ENCODE measurements at places on chromosomes 13 and 19. TPM values are rescaled to one million over a fixed set of nuclear protein-coding genes. Genes with fewer than 3 reads are reported as not detected.
A peak's percentile ranks its signal among the peaks of the same experiment; 100 is the strongest.

- no peak for DNase-seq
These were observed 17.1 kb upstream of the ZNF841 start for GRCh38 chr19:52112624-52113023.

DNA sequence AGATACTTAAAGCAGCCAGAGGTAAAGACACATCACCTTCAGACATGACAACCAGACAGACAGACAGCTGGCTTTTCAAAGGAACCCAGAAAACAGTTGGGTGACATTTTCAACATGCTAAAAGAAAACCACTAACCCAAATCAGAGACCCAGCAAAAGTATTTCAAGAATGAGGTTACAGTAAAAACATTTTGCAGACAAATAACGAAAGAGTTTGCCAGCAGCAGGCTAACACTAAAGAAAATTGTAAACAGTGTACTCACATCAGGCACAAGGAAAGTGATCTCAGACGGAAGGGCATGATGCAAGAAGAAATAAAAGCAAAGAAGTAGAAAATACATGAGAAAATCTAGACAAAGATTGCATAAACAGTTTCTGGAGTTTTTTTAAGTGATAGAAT is 46.4 kb downstream of the AP1M1 start:
- DNase-seq: no peak

The GPX4 gene
- 213 TPM for polyA plus RNA-seq

The ZNF177 gene
- polyA plus RNA-seq: 11.8 TPM

The PALM gene
- 45.3 TPM for polyA plus RNA-seq

DNA sequence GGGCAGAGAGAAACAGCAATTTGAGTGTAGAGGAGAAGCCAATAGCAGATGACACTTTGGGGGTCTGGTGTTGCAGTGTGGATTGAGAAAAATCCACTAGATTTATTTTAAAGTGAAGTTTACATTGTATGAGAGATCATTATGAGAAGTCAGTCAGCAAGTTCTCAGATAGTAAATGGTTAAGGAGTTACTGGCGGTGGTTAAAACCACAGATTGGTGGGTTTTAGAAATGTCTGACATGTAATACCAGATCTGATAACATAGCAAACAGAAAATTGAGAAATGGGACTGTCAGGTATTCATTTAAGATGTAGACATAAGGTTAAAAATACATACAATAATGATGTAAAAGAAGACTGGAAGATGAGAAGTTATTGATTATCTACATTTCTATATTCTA is 7.2 kb downstream of the ABHD13 start:
- no peak for DNase-seq

The ATP4B gene
- polyA plus RNA-seq: not detected

DNA sequence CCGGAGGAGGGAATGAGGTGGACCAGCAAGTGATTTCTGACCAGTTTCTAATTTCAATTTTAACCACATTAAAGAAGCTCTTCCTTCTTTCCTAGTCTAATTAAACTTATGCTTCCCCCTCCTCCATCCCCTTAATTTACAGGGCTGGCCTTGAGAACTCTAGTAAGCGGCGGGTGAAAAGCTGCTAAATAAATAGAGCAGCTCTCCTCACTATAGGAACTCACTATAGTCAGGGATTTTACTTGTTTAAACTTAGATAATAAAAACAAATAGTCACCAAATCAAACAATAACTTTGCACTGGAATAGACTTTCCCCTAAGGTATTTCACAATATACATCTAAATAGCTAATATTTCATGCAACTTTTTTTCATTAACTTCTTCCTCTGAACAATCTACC is 1838.2 kb upstream of the PRR20A start:
- DNase-seq: no peak

GRCh38 chr13:70817576-70817975 is 709.3 kb upstream of the KLHL1 start:
- no peak for DNase-seq

GRCh38 chr13:99472122-99472440 is 29.2 kb upstream of the TM9SF2 start:
- DNase-seq: no peak

The ZNF837 gene
- polyA plus RNA-seq: 2.7 TPM

DNA sequence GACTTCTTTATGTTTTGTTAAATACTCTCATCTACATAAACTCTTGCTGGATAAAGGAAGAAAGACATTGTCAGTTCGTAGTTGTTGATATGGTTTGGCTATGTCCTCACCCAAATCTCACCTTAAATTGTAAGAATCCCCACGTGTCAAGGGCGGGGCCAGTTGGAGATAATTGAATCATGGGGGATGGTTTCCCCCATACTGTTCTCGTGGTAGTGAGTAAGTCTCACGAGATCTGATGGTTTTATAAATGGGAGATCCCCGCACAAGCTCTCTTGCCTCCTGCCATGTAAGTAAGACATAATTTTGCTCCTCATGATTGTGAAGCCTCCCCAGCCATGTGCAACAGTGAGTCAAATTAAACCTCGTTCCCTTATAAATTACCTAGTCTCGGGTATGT is 3.6 kb downstream of the ADGRE1 start:
- DNase-seq: no peak

DNA sequence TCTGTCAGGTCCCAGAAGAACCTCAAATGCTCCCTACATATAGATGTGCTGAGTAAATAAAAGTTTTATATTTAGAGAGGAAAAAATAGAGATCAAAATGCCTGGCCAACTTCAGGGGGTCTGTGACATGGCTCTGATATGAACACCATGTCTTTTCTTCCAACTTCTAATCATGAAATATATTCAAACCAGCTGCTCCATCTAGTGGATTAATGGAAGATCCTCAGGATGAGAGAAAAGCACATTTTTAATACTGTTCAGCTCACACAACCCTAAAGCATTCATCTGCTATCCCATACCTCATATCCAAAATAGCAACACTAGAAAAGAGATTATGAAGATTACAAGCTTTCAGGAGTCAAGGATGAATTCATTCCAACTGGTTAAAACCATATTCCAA is 56.0 kb upstream of the DOCK9 start:
- no peak for DNase-seq

DNA sequence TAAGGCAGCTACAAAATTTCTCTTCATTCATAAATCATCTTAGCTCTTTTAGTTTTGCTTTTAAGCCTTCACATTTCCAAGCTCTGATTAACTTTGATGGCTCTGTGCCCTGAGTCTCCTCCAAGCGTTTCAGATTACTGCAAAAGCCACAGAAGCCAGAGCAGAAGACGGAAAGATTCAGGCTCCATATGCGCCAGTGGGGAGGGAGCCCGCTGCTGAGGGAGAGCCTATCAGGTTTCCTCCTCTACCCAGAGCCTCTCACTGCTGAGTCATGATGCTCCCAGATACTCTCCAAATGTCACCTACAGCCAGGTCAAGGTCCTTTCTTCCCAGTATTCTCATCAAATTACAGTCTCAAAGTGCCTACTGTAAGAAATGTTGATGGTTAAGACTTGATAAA is 193.6 kb downstream of the RAP2A start:
- DNase-seq: no peak

GRCh38 chr19:58518256-58519086 is 1.1 kb downstream of the ZBTB45 start:
- DNase-seq: no peak

The EXOC3L2 gene
- 1.4 TPM for polyA plus RNA-seq

- DNase-seq: peak; percentile 73
These were observed at the start of gene GZMM for GRCh38 chr19:543910-544608. TSS of gene GZMM (plus strand) at chr19:544053. CDS start at chr19:544072, 19 bp downstream.

The CGB2 gene
- polyA plus RNA-seq: not detected

GRCh38 chr19:10288662-10289166 is 1.0 kb upstream of the ICAM5 start:
- peak; percentile 52 for DNase-seq

The LGALS14 gene
- polyA plus RNA-seq: not detected

DNA sequence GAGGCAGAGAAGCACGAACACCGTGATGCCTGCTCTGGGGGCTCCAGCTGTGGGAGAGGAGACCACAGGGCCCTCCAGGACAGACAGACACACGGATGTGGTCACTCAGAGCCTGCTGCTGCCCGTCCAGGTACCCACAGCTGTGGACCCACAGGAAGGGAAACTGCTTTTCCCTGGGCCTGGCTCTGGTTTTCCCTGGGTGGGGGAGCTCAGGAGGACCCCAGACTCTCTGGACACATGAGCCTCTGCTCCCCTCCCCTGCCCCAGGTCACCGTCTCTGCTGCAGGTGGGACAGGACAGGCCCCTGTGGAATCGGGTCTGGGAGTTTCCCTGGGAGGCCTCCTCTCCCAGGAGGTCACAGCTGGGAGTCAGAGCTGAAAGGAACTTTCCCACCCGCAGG is 7.3 kb downstream of the LILRA4 start:
- DNase-seq: no peak

The HCN2 gene
- 0.16 TPM for polyA plus RNA-seq

- no peak for DNase-seq
These were observed 18.9 kb upstream of the SLC39A3 start for GRCh38 chr19:2758601-2759313.

DNA sequence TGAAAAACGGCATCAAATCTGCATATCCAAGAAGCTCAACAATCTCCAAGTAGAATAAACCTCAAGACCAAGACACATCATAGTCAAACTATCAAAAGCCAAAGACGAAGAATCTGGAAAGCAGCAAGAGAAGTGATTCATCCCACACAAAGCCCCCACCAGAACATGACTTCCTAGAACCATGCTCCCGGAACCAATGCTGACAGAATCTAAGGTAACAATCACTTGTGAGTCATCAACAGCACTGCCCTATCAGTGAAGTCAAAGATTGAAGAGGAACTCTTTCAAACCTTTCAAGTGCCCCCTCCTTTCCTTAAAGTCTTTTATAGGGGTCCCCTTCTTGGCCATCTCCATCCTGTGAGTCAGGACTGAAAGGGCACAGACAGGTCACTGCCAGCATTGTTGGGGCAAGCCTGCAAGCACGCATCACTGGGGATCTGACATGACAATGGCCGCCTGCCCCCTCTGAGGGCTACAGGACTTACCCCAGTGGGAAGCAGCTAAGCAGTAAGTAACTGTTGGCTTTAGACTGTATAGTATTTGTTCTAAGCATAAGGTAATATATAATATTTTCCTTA is at the start of gene CCDC70:
Gene CCDC70, plus strand, starts transcription at position 247 of the 578 bp plus-strand sequence. CDS start 3,443 bp downstream, outside the sequence.
- no peak for DNase-seq

DNA sequence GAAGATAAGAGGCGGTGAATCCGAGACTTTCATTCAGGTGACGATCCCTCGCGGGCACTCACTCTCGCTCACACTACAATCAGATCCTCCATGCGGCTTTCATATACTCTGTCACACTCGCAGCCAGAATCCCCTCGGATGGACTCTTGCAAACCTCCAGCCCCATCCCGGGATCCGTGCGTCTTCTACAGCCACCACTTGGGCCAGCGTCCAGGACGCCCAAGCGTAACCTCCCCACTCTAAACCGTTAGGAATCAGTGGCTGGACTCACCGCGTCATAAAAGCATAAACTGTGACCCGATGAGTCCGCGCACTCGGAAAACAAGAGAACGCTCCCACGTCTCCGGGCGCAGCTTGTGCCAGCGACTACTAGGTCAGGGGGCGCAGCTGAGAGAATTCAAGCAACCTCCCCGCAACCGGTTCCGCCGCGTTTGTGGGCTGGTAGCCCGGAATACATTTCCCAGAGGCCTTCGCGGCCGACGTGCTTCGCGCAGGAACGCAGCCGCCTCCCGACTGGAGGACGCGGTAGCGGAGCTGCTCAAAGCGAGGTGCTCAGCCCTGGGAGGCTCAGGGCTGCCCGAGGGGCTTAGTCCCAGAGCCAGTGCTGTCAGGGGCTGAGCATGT is 27.6 kb downstream of the ZNF607 start:
- DNase-seq: peak; percentile 91

- DNase-seq: no peak
These were observed 447.4 kb downstream of the COG6 start for GRCh38 chr13:40102854-40103253.

DNA sequence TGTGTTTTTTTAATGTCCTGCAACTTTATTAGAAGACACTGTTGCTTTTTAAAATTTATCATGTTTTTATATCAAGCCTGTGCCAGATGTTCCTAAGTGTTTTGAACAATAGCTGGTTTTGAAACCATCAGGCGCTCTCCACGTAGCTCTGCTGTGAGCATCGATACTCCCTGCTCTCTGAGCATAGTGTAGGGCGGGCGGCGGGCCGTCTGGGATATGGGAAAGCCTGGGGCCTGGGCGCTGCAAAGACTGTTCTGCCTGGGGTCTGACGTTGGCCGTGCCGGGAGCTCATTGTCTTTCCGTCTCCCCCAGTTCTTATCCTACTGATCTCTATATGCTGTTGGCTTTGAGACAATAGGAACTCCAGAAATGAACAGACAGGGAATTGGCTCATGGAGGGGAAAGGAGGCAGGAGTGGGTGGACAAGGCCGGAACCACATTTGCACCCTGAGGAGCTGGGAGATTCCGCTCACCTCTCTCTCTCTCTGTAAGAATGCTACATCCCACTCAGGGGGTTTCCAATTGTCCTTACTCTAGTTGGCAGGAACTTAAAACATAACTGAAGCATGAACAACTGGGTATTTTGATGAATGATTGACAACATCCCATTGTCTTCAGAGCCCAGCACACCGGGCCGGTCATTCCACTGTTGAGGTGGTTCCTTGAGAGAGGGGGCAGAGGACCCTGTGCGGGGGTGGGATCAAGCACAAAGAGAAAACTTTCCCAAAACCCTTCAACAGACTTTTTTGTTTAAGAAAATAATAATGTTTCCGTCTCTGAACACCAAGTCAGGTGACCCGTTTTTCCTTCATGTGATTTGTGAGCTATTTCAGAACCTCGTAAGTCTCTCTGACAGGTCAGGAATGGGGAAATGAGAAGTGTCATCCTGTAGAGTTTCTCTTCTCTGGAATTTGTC is 64.7 kb downstream of the COL4A2 start:
- no peak for DNase-seq

- no peak for DNase-seq
These were observed 2.2 kb downstream of the FLT3LG start for GRCh38 chr19:49475995-49476880.

The SKA3 gene
- polyA plus RNA-seq: 7.5 TPM

DNA sequence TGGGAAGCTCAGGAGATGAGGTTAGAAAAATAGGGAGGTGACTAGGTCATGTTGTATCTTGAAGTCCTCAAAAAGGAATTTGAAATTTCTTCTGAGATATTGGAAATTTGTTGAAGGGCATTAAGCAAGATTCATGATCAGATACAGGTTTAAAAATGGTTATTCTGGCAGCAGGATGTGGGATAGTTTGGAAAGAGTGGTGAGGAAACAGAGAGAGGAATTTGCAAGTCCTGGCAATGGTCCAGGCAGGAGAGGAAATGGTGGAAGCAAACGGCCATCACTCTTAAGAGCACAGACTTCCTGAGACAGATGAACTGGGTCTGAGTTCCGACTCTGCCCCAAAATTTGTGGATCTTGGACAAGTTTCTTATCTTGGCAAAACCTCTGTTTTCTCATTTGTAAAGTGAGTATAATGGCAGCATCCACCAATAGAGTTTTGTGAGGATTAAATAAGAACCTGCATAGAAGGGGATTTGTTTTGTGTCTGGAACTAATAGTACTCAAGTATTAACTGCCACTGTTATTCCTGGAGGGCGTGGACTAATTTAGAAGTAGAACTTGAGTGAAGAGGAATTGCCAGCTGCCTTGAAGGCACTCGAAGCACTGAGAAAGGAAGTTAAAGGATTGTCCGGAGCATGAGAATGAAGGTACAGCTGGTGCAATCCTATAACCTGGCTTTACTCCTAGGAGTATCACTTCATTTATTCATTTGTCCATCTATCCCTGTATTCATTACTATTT is 99.6 kb downstream of the CCNA1 start:
- no peak for DNase-seq

Data from left lung (tissue), 14 donors.